ENCODE measurements at places on chromosomes 3 and 15. TPM values are rescaled to one million over a fixed set of nuclear protein-coding genes. Genes with fewer than 3 reads are reported as not detected.

DNA sequence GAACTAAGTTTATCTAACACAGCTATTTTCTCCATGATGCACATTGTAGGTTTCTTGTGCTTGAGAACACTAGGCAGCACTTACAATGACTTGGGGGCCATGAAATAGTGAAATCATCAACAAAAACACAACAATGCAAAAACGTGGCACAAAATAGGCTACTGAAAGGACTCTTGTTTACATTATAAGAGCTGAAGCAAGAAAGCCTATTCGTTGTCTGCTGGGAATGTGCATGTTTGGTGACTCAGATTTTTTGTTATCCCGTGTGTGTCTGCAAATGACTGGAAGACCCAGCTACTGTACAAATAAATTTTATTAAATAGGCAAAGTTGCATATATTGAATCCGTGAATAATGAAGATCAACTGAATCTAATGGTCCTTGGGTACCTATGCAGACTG lies 85.0 kb downstream of the TCF12 start:
- no peaks in the 10 kb centered on the region for H3K4me1 ChIP-seq
- no peaks in the 10 kb centered on the region for H3K36me3 ChIP-seq
- no peak for DNase-seq

GRCh38 chr3:59644479-59645402 lies 594.9 kb upstream of the CFAP20DC start:
- DNase-seq = no peak
- peaks cover 2% of the 10 kb centered on the region for H3K4me1 ChIP-seq
- H3K27ac ChIP-seq = no peak overlapping the region
- H3K27me3 ChIP-seq = peaks cover 3% of the 10 kb centered on the region
- peaks cover 27% of the 10 kb centered on the region for H3K36me3 ChIP-seq
- H3K4me3 ChIP-seq = no peak overlapping the region

DNA sequence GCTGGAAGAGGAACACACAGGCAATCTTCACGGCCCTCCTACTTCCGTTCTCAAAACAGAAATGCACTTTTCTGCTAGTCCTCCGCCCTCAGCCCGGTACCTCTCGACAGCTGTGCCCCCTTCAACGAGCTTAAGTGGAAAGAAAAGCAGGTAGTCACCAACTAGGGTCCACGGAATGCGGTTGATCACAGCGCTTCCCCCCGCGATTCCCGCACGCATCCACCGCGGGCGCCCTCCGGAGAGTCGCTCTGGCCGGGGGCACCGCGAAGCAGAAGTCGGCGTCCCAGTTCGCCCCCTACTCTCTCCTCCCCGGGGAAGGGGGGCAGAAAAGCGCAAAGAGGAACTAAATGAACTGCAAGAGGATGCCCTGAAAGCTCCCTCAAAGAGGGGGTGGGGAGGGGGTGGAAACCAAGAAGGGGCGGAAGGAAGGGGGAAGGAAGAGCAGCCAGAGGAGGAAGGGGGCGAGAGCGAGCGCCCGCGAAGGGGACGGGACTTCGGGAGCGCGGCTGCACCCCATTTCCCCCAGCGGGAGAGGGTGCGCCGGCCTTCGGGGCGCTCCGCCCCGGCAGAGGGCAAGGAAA lies 738 bp downstream of the ACAP2 start:
- H3K36me3 ChIP-seq = no peaks in the 10 kb centered on the region
- peaks cover 4% of the 10 kb centered on the region for H3K27me3 ChIP-seq
- peaks cover 6% of the 10 kb centered on the region for H3K4me1 ChIP-seq

DNA sequence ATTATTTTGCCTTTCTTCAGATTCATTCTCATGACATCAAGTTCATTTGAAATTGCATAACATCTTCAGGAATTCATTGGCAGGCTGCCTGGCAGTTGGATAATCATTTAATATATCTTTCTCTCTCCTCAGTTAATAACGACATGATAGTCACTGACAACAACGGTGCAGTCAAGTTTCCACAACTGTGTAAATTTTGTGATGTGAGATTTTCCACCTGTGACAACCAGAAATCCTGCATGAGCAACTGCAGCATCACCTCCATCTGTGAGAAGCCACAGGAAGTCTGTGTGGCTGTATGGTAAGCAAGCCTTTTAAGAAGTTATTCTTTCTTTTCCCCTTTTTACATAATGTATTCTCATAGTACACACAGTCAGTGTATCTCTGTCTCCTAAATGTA lies 38.2 kb downstream of the TGFBR2 start:
- peaks cover 16% of the 10 kb centered on the region for H3K4me1 ChIP-seq
- no peaks in the 10 kb centered on the region for H3K36me3 ChIP-seq
- H3K27ac ChIP-seq = no peak overlapping the region
- no peak overlapping the region for H3K4me3 ChIP-seq
- H3K27me3 ChIP-seq = peaks cover 3% of the 10 kb centered on the region
- DNase-seq = no peak

DNA sequence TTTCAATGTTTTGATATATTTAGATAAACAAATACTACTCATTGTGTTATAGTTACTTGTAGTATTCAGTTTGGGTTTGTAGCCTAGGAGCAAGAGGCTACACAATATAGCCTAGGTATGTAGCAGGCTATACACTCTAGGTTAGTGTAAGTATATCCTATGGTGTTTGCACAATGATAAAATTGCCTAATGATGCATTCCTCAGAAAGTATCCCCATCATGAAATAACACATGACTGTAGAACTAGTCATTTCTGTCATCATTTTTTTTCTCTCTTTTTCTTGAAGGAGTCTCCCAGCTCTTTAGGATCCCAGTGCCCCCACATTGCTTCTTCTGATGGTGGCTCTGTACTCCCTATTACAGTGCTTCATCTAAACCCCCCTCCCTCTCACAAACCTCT lies 157.7 kb upstream of the CADPS start:
- no peaks in the 10 kb centered on the region for H3K4me1 ChIP-seq
- no peak overlapping the region for H3K27ac ChIP-seq
- DNase-seq = no peak

- peaks cover 3% of the 10 kb centered on the region for H3K4me1 ChIP-seq
- no peak overlapping the region for H3K4me3 ChIP-seq
- H3K27ac ChIP-seq = no peak overlapping the region
- peaks cover 2% of the 10 kb centered on the region for H3K27me3 ChIP-seq
- H3K36me3 ChIP-seq = no peaks in the 10 kb centered on the region
Measured at GRCh38 chr15:34311563-34311962, 26.0 kb downstream of the SLC12A6 start.

TMC3 gene
- total RNA-seq = not detected

DNA sequence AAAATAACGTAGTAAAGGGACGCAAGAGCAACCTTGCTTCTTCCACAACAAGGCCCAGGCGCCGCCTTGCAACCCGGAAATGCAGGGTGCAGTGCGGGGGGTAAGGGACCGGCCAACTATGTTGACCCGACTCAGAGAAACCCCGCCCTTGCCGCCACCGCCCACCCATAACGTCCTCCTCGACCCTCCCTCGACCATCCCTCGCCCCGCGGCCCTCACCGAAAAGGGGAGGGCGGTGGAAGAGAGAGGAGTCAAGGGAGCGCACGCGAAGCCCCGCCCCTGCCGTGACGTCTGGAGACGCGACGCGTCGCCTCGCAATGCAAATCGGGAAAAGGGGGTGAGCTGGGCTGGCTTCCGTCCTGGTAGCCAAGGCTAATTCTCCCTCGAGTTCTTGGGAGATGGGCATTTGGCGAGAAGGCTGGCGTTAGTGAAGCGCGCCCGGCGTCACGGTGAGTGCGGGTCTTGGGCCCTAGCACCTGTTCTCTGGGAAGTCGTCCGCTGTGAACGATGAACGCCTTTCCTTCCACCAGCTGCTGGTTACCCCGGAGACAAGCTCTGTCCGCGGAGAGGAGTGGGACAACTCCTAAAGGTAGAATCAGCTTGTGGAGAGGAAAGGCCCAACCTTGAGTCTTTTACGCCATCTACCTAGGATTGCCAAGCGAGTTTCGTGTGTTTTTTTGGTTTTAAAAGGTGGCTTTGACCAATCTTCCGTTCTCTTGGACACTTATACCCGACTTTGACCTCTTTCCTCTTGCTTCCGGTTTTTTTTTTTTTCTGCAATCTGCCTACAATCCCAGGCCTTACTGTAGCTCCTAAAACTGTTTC lies at the start of gene USP8:
TSS of gene USP8 (plus strand) at position 340 of the 825 bp plus-strand sequence. CDS start 14,669 bp downstream, outside the sequence.
- H3K4me1 ChIP-seq = peaks cover 5% of the 10 kb centered on the region
- DNase-seq = peak; percentile 98
- H3K4me3 ChIP-seq = peak within 1 kb of the TSS; percentile 89
- no peaks in the 10 kb centered on the region for H3K36me3 ChIP-seq

ZNF385D gene
- 42.9 TPM for total RNA-seq

- no peaks in the 10 kb centered on the region for H3K27me3 ChIP-seq
- H3K36me3 ChIP-seq = no peaks in the 10 kb centered on the region
- no peak for DNase-seq
- H3K4me3 ChIP-seq = no peak overlapping the region
- peak overlapping the region; percentile 82 for H3K27ac ChIP-seq
- peaks cover 43% of the 10 kb centered on the region for H3K4me1 ChIP-seq
Measured at GRCh38 chr3:117788061-117788460, 1078.5 kb downstream of the TUSC7 start.

- peaks cover 1% of the 10 kb centered on the region for H3K27me3 ChIP-seq
- no peak overlapping the region for H3K27ac ChIP-seq
- no peaks in the 10 kb centered on the region for H3K36me3 ChIP-seq
- H3K4me3 ChIP-seq = no peak overlapping the region
Measured at GRCh38 chr3:186464424-186465093, 79.6 kb downstream of the CRYGS start.

DNA sequence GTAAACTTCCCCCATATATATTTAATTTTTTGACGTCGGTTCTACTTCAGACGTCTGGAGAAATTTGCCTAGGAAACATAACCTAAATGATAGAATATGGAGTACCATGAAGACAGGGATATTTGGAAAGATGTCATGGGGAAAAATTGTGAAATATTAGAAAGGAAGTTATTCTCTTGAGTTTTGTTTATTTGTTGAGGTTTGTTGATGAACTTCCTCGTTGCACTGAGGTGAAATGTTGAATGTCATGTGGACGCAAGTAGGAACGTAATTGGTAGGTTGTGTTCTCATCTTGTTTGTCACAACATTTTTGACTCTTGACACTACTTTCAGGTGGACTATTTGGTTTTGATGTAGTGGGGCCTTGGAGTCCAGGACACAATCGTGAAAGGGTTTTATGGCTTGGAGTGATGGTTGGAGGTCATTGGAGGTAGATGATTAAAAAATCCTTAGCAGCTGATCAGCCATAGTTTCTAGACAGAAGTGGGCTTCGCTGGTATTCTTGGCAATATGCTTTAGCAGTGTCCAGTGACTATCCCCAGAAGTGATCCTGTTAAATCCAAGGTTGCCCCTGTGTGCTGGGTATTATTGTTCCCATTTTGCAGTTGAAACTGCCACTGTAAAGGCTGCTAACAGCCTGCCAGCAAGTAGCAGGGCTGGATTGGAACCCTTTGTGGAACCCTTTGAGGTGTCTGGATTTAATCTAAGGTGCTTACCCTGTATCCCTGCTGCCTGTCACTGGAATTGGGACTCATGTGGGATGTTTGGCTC lies 1.5 kb downstream of the ABHD5 start:
- H3K36me3 ChIP-seq = no peaks in the 10 kb centered on the region
- peaks cover 5% of the 10 kb centered on the region for H3K4me1 ChIP-seq
- peak overlapping the region; percentile 85 for H3K4me3 ChIP-seq
- H3K27me3 ChIP-seq = peaks cover 2% of the 10 kb centered on the region

DNA sequence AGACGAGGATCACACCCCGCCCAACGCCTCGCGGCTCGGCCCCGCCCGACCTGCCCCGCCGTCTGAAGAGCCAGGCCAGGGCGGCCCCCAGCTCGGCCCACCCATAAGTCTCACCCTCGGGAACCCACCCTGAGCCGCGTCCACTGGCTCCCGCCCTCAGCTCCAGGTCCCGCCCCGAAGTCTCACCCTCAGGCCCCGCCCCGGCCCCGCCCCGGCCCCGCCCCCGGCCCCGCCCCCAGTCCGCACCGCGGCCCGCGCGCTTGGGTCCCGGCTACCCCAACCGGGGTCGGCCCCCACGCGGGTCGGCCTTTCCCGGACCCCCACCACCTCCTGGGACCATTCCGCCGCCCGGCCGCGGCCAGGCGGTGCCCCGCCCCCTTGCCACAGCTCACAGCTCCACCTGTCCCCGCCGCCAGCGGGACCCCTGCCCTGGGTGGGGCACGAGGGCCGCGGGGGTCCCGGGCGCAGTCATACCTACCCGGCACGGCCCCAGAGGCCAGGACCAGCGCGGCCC lies 489 bp downstream of the CSPG5 start:
- H3K4me1 ChIP-seq = peaks cover 6% of the 10 kb centered on the region
- H3K27ac ChIP-seq = no peak overlapping the region
- DNase-seq = peak; percentile 49
- H3K36me3 ChIP-seq = peaks cover 9% of the 10 kb centered on the region

DNA sequence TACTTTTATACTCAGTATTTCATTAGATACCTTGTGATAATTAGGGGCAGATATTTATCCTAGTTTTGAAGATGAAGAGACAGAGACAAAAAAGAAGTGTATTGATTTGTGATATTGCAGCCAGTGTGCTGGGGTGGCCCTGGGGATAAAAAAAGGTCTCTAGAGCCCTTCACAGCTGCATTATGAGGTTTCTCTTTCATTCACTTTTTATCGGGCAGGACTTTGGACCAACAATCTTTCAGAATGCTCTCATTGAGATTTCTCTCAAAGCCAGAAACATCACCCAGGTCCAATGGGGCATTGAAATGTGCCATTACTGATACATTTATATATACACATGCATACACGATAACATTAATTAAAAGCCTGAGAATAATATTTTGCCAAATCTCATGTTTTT lies 20.5 kb upstream of the SELENOT start:
- DNase-seq = no peak
- no peaks in the 10 kb centered on the region for H3K36me3 ChIP-seq
- no peak overlapping the region for H3K27ac ChIP-seq
- H3K4me1 ChIP-seq = no peaks in the 10 kb centered on the region

SNX4 gene
- total RNA-seq = 53.2 TPM

DNA sequence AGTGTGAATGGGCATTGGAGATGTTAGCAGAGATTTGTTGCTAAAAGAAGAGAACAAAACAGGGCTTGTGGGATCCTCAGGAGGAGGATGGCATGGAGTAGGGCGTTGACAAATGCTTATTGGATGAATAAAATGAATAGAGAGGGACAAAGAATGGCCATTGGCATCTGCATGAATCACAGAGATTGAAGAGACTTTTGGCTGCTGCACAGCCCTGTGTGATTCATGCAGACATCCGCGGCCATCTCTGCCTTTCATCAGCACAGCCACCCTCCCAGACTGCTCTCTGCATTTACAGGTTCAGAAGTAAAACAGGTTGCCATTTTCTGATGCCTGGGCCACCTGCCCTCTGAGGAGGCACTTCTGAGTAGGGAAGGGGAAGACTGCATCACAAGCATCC lies 397.9 kb downstream of the EPHB1 start:
- H3K4me1 ChIP-seq = no peaks in the 10 kb centered on the region
- H3K27ac ChIP-seq = no peak overlapping the region
- no peak overlapping the region for H3K4me3 ChIP-seq
- H3K27me3 ChIP-seq = no peaks in the 10 kb centered on the region
- DNase-seq = no peak

GRCh38 chr3:31247850-31248562 lies 284.7 kb upstream of the STT3B start:
- H3K4me3 ChIP-seq = no peak overlapping the region
- H3K27ac ChIP-seq = no peak overlapping the region
- H3K27me3 ChIP-seq = no peaks in the 10 kb centered on the region
- no peak for DNase-seq

GRCh38 chr15:28001641-28002040 lies 97.5 kb downstream of the OCA2 start:
- H3K27me3 ChIP-seq = peaks cover 11% of the 10 kb centered on the region
- H3K4me1 ChIP-seq = no peaks in the 10 kb centered on the region
- peaks cover 10% of the 10 kb centered on the region for H3K36me3 ChIP-seq
- DNase-seq = no peak

RYR3 gene
- 7.4 TPM for total RNA-seq

GRCh38 chr3:143120716-143121240 lies 1.2 kb downstream of the CHST2 start:
- H3K4me1 ChIP-seq = peaks cover 29% of the 10 kb centered on the region
- peak overlapping the region; percentile 77 for H3K4me3 ChIP-seq
- H3K27me3 ChIP-seq = peaks cover 11% of the 10 kb centered on the region
- no peak overlapping the region for H3K27ac ChIP-seq
- DNase-seq = peak; percentile 58

RAMAC gene
- total RNA-seq = 38.2 TPM
